ENCODE measurements at places on chromosomes 6 and 20.

DNA sequence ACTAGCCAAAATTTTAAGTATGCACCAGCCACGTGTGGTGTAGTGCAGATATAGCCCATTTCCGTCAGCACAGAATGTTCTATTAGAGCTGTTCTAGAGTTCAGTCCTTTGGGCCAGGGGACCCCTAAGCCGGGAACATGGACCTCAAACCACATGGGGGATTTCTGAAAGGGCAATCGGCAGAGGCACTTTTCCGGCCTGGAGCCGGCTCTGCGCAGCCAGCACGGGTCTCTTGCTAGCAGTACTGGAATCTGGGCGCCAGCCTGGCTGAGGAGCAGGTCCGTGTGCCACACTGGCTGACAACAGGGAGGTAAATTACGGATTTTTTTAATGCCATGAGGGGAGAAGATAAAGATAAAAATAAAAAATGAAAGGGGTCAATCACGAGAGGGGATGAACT, 120.5 kb downstream of the SULF2 start:
- DNase-seq, result no peak

DNA sequence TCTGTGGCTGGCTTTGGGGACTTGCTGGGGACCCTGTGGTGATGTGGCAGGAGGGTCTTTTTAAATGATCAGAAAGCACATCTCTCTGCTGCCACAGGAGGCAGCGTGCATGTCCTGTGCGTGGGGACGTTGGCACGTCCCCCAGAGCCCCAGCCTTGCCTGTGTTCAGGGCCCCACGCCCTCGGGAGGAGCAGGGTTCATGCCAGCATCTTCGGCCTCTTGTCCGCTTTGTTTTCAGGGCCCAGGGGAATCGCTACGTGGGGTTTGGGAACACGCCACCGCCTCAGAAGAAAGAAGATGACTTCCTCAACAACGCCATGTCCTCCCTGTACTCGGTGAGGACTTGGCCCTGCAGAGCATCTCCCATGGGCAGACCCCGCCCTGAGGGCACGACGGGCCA, 6.0 kb downstream of the ARFGAP1 start:
- DNase-seq, result no peak

- DNase-seq, result no peak
Measured at GRCh38 chr6:11322252-11322885, 89.9 kb upstream of the NEDD9 start.

- no peak for DNase-seq
Measured at GRCh38 chr20:15593081-15593480, 980.2 kb downstream of the KIF16B start.

DNA sequence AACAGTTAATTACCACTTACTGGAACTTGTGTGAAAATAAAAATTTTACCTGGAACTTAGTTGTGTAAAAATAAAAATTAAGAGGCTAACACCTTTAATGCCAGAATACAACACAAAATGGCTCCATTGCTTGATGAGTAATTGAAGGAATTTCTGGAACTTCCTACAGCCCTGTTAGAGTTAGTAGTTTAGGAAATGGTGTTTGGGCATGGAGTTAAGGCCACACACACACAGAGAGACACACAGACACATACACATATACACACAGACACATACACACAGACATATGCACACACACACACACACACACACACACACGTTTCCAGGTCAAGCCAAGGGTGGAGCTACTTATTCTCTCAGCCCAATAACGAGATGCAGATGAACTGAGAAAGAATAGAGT, 20.6 kb upstream of the CST3 start:
- no peak for DNase-seq

- DNase-seq, result peak; percentile 41
Measured at GRCh38 chr6:2749969-2750600, 637 bp downstream of the MYLK4 start.

DNA sequence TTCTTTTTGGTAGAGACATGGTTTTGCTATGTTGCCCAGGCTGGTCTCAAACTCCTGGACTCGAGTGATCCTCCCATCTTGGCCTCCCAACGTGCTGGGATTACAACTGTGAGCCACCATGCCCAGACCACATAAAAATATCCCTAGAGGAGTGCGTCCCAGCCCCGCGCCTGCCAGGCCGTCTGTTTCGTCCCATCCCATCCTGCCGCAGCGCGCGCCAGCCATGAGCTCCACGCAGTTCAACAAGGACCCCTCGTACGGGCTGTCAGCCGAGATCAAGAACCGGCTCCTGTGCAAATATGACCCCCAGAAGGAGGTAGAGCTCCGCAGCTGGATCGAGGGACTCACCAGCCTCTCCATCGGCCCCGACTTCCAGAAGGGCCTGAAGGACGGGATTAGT, 16.6 kb upstream of the AMD1 start:
- DNase-seq, result no peak

DNA sequence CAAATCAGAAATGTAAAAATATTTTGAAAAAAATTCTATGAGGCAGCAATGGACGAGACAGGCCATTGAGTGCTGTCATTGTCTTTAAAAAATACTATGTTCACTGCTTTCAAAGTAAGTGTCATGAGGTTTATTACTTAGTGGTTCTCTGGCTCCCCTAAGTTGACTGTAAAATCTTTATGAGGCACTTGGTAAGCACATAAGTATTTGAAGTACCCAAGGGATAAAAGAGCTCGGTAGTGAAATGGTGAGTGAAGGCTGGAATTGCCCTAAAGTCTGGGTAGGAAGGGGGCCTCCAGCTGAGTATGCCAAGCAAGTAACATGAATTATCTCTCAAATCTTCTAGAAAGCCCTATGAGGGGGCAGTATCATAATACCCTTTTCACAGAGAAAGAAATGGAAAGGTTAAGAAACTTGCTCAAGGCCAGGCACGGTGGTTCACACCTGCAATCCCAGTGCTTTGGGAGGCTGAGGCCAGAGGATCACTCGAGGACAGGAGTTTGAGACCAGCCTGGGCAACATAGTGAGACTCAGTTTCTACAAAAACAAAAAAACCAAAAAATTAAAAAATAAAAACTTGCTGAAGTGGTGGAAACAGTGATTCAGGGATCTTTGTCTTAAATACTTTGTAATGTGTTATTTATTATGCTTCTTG, 5.5 kb upstream of the CTCFL start:
- DNase-seq, result no peak

DNA sequence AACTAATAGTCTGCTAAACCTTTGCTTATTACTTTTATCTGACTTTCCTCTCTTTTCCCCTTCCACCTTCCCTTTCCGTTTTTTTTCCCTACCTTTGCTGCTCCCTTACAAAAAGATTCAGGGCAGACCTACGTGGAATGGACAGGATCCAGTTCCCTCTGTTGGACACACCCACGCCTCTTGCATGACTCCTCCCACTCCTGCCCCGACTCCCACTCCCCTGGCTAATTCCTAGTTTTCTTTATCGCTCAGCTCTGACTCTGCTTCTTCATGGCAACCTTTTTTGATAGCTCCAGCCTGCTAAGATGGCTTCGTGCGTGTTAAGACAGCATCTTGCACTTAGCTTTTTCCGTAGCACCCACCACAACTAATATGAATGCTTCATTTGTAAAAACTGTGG, 715.6 kb upstream of the NRSN1 start:
- no peak for DNase-seq
